Right cardiac atrium (tissue), 5 donors: ENCODE measurements at places on chromosomes 16 and 17. TPM values are rescaled to one million over a fixed set of nuclear protein-coding genes. Genes with fewer than 3 reads are reported as not detected.

ZNF785 gene
- 9.3 TPM for total RNA-seq

KRTAP17-1 gene
- not detected for total RNA-seq

ADGRG3 gene
- 0.14 TPM for total RNA-seq

SULT1A4 gene
- 3.4 TPM for total RNA-seq

PLEKHG4 gene
- total RNA-seq, result 2.2 TPM

KIF19 gene
- 0.14 TPM for total RNA-seq

SULT1A2 gene
- 3.8 TPM for total RNA-seq

CA4 gene
- 6.0 TPM for total RNA-seq

TOM1L1 gene
- total RNA-seq, result 11.4 TPM

MATCAP1 gene
- total RNA-seq, result 16.2 TPM

MARVELD3 gene
- not detected for total RNA-seq

TMEM238L gene
- total RNA-seq, result not detected

CACNG3 gene
- not detected for total RNA-seq

PEMT gene
- total RNA-seq, result 18.4 TPM

NXPH3 gene
- total RNA-seq, result 5.1 TPM

ODAD4 gene
- 0.71 TPM for total RNA-seq

SEZ6L2 gene
- total RNA-seq, result 3.6 TPM

- DNase-seq, result no peak
Observed at GRCh38 chr17:977166-977565, 2.4 kb downstream of the NXN start.

DNA sequence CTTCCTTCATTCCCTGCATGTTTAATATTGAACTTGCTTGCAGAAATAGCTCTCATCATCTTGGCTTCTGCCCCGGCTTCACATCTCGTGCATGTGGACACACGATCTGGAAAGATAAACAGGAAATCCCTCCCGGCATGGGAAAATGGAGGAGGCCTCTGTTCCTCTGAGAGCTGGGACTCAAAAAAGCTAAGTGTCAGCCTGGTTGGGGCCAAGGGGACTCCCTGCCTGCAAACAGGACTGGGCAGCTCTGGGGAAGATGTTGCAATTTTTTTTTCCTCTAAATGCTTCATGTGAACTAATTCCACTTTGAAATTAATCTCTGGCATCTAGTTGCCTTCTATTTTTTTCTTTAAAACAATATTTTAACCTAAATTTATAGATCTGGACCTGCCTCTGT is 24.8 kb downstream of the ITPRIPL2 start:
- peak; percentile 86 for DNase-seq

GRCh38 chr16:15770107-15770506 is 86.7 kb downstream of the MYH11 start:
- peak; percentile 78 for DNase-seq

- DNase-seq, result no peak
Observed at GRCh38 chr16:1109648-1110047, 13.6 kb upstream of the C1QTNF8 start.

- DNase-seq, result no peak
Observed at GRCh38 chr16:68760671-68761275, 23.7 kb downstream of the CDH1 start.

DNA sequence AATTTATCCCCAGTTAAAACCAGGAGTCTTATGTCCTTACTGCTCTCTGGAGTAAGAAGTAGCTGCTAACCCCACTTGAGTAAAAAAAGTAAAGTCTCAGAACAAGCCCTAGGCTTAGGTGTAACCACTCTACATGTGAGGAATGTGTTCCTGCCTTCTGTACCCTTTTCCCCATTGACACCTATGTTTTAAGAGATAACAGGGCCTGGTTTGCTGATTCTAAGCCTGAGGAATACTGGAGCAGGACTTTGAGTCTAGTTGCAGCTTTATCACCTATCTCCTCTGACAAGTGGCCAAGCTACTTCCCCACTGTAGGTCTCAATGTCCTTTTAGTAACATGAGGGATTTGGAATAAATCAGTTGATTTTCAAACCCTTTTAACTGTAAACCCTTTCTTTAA is 40.2 kb downstream of the REXO5 start:
- no peak for DNase-seq

GRCh38 chr16:48905632-48906505 is 295.9 kb upstream of the N4BP1 start:
- no peak for DNase-seq

GRCh38 chr16:10526962-10527361 is 53.4 kb downstream of the EMP2 start:
- no peak for DNase-seq

- DNase-seq, result no peak
Observed at GRCh38 chr17:39155654-39156053, 4.2 kb upstream of the PLXDC1 start.

DNA sequence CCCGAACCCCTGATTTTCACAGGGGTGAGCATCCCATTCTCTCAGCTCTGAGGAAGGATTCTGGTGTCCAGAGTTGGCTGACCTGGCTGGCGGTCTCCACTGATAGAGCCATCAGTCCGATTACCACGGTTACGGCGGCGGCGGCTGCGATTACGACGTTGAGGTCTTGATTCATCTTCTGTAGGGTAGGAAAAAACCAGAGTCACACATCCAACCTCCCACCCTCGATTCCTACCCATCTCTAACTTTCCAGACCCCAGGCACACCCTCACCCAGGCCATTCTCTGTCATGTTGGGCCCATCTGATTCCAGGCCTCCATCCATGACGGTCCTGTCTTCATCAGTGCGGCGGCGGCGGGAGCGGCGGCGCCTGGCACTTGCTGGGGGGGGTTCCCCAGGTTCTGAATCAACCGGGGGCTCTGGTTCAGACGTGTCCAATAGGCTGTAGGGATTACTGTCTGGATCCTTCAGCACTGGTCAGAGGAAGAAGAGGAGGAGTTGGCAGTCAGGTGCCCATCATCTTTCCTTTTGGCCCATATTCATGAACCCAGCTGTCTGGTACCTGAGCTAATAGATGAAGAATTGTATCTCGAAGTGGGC is 2.6 kb upstream of the SOX15 start:
- DNase-seq, result no peak

- DNase-seq, result no peak
Observed at GRCh38 chr16:21566891-21567414, 32.4 kb upstream of the METTL9 start.

DNA sequence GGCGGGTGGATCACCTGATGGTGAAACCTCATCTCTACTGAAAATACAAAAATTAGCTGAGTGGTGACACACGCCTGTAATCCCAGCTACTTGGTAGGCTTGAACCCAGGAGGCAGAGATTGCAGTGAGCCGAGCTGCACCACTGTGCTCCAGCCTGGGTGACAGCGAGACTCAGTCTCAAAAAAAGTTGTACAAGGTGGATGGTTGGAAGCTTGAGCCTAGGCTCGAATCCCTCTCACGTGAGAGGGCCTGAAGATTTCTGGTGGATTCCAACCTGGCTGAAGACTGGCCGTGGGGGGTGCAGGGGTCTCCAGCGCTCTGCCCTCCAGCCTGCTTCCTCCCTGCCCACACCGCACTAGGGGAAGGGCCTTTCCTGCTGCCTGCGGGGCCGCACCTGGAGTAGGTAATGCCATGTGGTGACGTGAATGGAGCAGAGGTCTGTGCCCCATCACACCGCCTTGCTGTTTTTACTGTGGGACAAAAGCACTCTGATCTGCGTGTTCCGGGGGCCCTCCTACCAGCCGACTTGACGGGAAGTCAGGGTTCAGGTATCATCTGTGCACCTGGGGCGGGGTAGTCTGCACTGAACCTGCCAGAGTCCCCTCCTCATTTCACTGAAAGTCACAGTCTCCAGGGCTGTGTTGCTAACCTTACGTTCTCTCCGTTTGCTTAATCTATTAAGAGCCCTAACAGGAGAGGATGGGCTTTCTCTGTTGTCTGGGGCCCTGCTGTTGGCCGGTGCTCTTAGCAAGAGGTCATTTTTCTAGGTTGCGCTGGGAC is 4.2 kb downstream of the RPL13 start:
- no peak for DNase-seq

- peak; percentile 85 for DNase-seq
Observed at GRCh38 chr16:2473999-2474876, 689 bp upstream of the TBC1D24 start.

DNA sequence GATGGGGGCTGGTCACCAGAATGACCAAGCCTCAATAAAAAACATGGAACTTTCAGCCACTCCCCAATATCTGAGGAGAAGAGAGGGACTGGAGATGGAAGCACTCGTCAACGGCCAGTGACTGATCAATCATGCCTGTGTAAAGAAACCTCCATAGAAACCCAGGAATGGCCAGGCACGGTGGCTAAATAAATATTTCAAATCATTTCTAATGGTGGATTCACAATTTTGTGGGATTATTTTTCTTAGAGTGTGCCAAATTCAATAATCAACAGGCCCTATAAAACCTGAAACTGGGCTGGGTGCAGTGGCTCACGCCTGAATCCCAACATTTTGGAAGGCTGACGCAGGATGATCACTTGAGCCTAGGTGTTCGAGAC is 16.4 kb downstream of the NSMCE1 start:
- DNase-seq, result no peak

GRCh38 chr16:280552-280951 is at the start of gene ARHGDIG:
ARHGDIG (plus strand) TSS chr16:280591; CDS start chr16:280681, 90 bp downstream.
- no peak for DNase-seq

DNA sequence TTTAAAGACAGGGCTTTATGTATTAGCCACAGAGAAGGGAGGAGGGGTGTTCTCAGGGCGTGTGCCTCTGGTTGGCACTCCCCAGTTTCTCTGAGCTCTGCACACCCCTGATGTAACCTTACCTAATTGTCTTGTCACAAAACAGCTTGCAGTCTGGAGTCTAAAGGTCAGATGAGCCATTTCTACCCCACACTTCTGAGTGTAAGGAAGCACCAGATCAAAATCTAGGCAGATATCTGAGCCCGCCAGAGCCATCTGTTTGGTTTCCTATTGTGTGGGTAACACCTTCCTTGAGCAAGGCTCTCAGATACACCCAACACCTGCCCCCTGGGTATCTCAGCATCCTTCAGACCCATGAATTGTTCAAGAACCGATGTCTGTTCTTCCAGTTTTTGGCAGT is 15.5 kb downstream of the CDH1 start:
- DNase-seq, result no peak

GRCh38 chr17:70270554-70270953 is 101.2 kb downstream of the KCNJ2 start:
- DNase-seq, result no peak

- peak; percentile 48 for DNase-seq
Observed at GRCh38 chr17:41301916-41302901, at the start of gene KRTAP29-1. KRTAP29-1 (minus strand) TSS chr17:41302851; CDS start chr17:41302851, 0 bp downstream.

- no peak for DNase-seq
Observed at GRCh38 chr17:67139784-67140665, 95.7 kb downstream of the CACNG1 start.

DNA sequence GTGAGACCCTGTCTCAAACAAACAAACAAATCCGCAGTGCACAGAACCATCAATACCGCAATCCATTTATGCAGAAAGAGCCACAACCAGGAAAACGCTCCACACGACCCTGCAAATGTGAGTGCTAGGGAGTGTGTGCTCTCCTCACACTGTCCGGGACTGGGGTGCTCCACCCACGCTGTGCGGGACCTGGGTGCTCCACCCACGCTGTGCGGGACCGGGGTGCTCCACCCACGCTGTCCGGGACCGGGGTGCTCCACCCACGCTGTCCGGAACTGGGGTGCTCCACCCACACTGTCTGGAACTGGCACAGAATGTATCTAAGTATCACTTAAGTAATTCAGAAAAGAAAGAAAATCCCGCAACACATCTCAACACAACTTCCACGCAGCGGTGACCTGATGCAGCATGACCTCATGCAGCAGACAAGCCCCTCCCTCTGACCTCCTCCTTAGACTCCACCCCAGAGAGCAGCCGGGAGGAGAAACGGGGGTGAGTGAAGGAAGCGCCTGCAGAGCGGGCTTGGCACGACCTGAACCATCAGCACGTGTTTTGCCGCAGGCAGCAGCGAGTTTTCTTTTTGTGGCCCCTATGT is 38.5 kb downstream of the ZNF276 start:
- DNase-seq, result no peak

DNA sequence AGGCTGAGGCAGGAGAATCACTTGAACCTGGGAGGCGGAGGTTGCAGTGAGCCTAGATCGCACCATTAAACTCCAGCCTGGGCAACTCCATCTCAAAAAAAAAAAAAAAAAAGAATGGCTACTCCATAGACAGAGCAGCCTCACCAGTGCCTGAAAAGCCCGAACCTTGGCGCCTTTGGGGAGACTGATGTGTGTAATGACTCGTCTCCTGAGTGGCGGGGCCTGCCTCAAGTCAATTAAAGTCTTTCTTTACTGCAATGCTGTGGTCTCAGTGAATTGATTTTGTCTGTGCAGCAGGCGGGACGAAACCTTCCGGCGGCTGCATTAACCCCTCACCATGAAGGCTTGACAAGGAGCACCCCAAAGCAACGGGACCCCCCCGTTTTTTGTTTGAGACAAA is 3.5 kb upstream of the UQCC4 start:
- DNase-seq, result no peak

DNA sequence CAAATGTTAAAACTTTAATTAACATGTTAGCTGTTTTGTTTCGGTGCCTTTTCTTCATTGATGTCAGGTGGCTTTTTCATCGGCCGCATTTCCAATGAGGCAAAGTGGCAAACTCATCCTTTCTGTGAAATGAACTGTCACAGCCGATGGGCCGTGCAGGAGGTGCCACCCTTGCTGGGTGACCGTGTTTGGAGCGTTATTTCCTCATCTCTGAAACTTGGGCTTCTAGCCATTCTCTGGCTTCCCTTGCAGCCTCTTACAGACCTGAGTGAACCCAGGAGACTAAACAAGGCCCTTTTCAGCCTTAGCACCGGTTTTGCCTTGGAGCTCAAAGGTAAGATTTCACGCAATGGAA is 42.2 kb upstream of the PRSS54 start:
- no peak for DNase-seq

GRCh38 chr17:77769215-77769614 is 189.3 kb upstream of the TNRC6C start:
- no peak for DNase-seq

GRCh38 chr17:41457676-41458075 is 9.5 kb downstream of the KRT32 start:
- DNase-seq, result no peak
